ENCODE measurements at places on chromosomes 16 and 17. TPM values are rescaled to one million over a fixed set of nuclear protein-coding genes. Genes with fewer than 3 reads are reported as not detected.

The TNS4 gene
- total RNA-seq, result not detected

The KRTAP1-5 gene
- total RNA-seq, result not detected

The CALB2 gene
- 0.36 TPM for total RNA-seq

The ARHGAP23 gene
- 36.6 TPM for total RNA-seq

The TAT gene
- total RNA-seq, result not detected

The PPM1D gene
- 8.7 TPM for total RNA-seq

The PTGES3L gene
- total RNA-seq, result 0.65 TPM

The PRKCB gene
- 0.16 TPM for total RNA-seq

The HSPB9 gene
- not detected for total RNA-seq

The KRT40 gene
- total RNA-seq, result not detected

The ATP2C2 gene
- total RNA-seq, result not detected

The TXNDC17 gene
- total RNA-seq, result 57.5 TPM

The PRSS36 gene
- total RNA-seq, result 3.8 TPM

The ZNF597 gene
- 2.5 TPM for total RNA-seq

The LGALS9B gene
- not detected for total RNA-seq

The RHBDF1 gene
- 66.8 TPM for total RNA-seq

The NECAB2 gene
- 0.90 TPM for total RNA-seq

The FNDC8 gene
- total RNA-seq, result not detected

The KRTAP1-1 gene
- total RNA-seq, result not detected

The SULT1A3 gene
- 7.0 TPM for total RNA-seq

The SMIM5 gene
- total RNA-seq, result not detected

The PPP1R1B gene
- total RNA-seq, result 4.1 TPM

The FAM234A gene
- 49.5 TPM for total RNA-seq

The RPL19 gene
- total RNA-seq, result 2,108 TPM

The TMC5 gene
- under 0.01 TPM for total RNA-seq

The CCL1 gene
- total RNA-seq, result not detected

The CCL7 gene
- not detected for total RNA-seq

The SECTM1 gene
- total RNA-seq, result 34.2 TPM

The CAPNS2 gene
- total RNA-seq, result 1.7 TPM

The SPEM1 gene
- total RNA-seq, result not detected

The CACNG1 gene
- total RNA-seq, result not detected

The FBXL16 gene
- total RNA-seq, result under 0.01 TPM

The TK2 gene
- 101 TPM for total RNA-seq

The ZNF287 gene
- 10.3 TPM for total RNA-seq

The TBC1D3D gene
- total RNA-seq, result not detected

The KRT24 gene
- not detected for total RNA-seq

The SULT1A2 gene
- not detected for total RNA-seq

The TLCD2 gene
- total RNA-seq, result 10.1 TPM

The KRTAP9-2 gene
- total RNA-seq, result not detected

The BPTF gene
- 65.4 TPM for total RNA-seq

The CACNG3 gene
- not detected for total RNA-seq

The USP43 gene
- total RNA-seq, result not detected

Data from fibroblast of the aortic adventitia (primary cell).